ENCODE measurements at places on chromosomes 1 and 21.
A peak's percentile ranks its signal among the peaks of the same experiment; 100 is the strongest.

- DNase-seq = no peak
These were observed 16.9 kb downstream of the FAAH start for GRCh38 chr1:46411010-46411405.

DNA sequence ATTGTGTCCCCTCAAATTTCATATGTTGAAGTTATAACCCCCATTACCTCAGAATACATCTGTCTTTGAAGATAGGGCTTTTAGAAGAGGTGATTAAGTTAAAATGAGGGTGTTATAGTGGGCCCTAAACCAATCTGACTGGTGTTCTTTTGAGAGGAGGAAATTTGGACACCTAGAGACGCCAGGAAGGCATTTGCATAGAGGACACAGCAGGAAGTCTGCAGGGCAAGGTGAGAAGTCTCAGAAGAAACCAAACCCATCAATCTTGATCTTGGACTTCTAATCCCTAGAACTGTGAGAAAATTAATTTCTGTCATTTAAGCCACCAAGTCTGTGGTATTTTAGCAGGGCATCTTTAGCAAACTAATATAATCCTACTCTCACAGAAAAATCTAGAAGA lies 13.0 kb downstream of the GOLPH3L start:
- no peak for DNase-seq

GRCh38 chr1:225572422-225572821 lies 80.5 kb downstream of the ENAH start:
- DNase-seq = no peak

- no peak for DNase-seq
These were observed 1.2 kb downstream of the PIGP start for GRCh38 chr21:37071561-37072273.

DNA sequence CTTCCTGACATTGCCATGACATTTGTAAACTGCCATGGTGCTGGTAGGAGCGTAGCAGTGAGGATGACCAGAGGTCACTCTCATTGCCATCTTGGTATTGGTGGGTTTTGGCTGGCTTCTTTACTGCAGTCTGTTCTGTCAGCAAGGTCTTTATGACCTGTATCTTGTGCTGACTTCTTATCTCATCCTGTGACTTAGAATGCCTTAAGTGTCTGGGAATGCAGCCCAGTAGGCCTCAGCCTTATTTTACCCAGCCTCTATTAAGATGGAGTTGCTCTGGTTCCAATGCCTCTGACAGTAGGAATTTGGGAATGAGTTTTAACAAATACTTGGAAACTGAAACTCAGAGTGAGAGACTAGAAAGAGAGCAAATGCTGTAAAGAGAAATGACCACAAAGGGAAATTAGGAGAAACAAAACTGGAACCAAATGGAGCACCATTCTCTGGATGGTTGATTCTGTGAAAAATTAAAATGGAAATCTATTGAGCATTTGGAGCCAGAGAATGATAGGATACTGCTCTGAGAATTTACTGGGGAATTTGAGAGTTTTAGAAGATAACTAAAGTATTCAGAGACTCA lies 50.1 kb upstream of the RHOU start:
- DNase-seq = no peak

DNA sequence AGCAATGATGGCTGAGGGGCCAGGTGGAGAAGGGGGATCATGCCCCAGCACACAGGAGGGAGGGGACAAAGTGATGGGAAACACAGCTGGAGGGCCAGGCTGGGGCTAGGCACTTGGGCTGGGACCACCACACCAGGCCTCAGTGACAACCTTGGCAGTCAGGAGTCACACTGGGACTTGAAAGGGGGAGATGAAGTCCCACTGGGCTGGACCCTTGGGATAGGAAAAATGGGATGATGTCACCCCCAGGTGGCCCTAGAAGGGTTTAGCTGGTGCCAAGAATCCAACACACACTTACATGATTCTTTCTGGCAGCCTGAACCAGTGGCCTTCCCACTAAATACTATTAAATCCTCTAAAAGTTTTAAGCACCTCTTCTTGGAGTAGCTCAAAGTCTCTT lies 17.1 kb downstream of the ZBTB17 start:
- no peak for DNase-seq

GRCh38 chr1:230884646-230885045 lies 16.3 kb upstream of the C1orf198 start:
- no peak for DNase-seq

DNA sequence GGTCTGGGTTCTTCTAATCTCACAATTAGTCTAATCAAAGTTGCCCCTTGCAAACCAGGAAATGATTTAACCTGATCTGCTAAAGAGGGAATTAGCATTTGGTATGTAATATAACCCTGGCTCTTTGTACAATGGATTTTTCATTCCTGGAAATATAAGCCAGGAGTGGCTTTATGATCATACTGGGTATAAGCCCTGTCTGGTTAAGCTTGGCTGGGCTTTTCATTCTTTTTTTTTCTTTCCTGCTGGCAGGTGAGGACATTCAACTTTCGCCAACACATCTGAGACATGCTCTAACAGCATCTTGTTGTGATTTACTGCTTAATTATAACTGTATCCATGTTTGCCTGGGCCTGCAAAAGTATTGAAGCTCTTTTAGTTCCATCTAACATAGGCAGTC lies 20.4 kb upstream of the SDE2 start:
- DNase-seq = no peak

- no peak for DNase-seq
These were observed 26.8 kb downstream of the LRRC53 start for GRCh38 chr1:74485622-74486021.

GRCh38 chr1:22296701-22297591 lies 154.0 kb upstream of the WNT4 start:
- DNase-seq = peak; percentile 72

DNA sequence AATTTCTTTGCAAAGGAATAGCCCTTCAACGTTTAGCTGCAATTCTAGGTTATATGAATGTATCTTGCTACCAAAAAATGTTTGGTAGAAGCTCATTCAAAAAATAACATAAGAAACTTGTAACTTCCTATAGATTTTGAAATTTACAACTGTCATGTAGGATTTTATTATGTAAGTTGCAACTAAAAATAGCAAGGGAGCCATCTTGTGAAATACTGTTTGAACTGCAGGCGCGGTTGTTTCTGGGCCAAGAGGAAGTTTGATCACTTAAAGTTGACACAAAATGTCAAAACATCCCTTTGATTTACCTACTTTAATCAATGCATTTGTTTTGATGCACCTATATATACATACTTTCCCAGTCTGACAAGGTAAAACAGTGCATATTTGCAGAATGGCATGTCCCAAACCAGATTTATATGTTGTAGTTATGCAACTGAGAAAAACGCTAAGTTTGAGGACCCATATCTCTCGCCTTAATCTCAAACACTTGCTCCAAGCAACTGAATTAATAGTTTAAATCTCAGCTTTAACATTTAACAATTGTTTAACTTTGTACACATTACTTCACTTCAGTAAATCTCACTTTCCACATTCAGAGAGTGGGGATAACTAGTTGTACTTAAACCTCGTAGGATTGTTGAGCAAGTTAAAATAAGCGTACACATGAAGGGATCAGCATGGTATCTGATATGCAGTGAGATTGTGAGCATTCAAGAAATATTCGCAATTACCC lies 63.9 kb downstream of the KCNK2 start:
- no peak for DNase-seq

- no peak for DNase-seq
These were observed 43.9 kb upstream of the IFNAR2 start for GRCh38 chr21:33185852-33186251.

- DNase-seq = no peak
These were observed 120.2 kb upstream of the ESRRG start for GRCh38 chr1:216843409-216843808.
